ENCODE measurements at places on chromosomes 11 and 22. TPM values are rescaled to one million over a fixed set of nuclear protein-coding genes. Genes with fewer than 3 reads are reported as not detected.

Gene KCNK4
- 0.08 TPM for polyA plus RNA-seq

Gene OR6T1
- polyA plus RNA-seq: not detected

Gene FAM83F
- polyA plus RNA-seq: 2.2 TPM

Gene LRRC74B
- polyA plus RNA-seq: 0.16 TPM

Gene NXPE1
- polyA plus RNA-seq: not detected

Gene TP53AIP1
- 1.2 TPM for polyA plus RNA-seq

Gene TMEM25
- polyA plus RNA-seq: 31.3 TPM

Gene DGAT2
- polyA plus RNA-seq: 4.7 TPM

Gene EWSR1
- polyA plus RNA-seq: 317 TPM

Gene SLC5A12
- 48.9 TPM for polyA plus RNA-seq

Gene KDM2A
- polyA plus RNA-seq: 82.1 TPM

Gene OR10A5
- polyA plus RNA-seq: not detected

Gene NRXN2
- polyA plus RNA-seq: 15.5 TPM

Gene APOBEC3F
- polyA plus RNA-seq: 7.0 TPM

Gene WBP2NL
- polyA plus RNA-seq: 4.4 TPM

Gene IL10RA
- polyA plus RNA-seq: 3.1 TPM

Gene CASP5
- polyA plus RNA-seq: not detected

Gene TRIM22
- 10.6 TPM for polyA plus RNA-seq

Gene MAP6
- 11.1 TPM for polyA plus RNA-seq

Gene C11orf42
- polyA plus RNA-seq: 0.83 TPM
